NCI-H1930 (cell line): ENCODE measurements at places on chromosomes 1 and 21.
A peak's percentile ranks its signal among the peaks of the same experiment; 100 is the strongest.

DNA sequence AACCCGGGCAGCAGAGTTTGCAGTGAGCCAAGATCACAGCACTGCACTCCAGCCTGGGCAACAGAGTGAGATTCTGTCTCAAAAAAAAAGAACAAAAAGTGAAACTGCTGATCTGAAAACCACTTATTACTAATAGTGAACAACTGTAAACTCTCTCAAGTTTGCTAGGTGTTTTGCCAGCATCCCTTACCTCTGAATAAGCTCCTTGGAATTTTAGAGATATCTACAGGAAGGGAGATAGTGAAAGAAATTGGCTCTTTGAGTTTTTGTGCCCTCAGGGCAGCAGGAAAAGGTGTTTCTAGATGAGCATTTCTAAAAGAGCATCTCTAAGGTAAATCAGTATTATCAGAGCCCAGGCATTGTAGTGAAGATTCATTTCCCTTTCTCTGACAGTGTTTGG, 27.1 kb downstream of the PARK7 start:
- DNase-seq: no peak

DNA sequence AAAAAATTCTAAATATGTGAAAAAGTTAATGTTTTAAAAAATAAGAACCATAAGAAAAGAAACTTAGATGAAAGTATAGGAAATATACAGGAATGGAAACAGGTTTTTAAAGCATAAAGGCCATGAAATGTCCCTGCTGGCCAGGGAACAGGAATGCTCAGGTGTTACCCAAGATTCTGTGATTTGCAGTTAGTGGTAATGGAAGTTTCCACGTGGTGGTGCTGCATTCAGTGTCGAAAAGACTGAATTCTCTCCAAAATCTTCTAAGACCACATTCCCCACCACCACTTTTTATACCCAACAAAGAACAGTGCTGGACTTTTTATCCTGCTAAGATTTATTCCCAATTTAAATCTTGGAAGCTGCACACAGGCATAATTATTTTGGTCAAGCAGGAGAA, 126.2 kb downstream of the PRRX1 start:
- DNase-seq: no peak

DNA sequence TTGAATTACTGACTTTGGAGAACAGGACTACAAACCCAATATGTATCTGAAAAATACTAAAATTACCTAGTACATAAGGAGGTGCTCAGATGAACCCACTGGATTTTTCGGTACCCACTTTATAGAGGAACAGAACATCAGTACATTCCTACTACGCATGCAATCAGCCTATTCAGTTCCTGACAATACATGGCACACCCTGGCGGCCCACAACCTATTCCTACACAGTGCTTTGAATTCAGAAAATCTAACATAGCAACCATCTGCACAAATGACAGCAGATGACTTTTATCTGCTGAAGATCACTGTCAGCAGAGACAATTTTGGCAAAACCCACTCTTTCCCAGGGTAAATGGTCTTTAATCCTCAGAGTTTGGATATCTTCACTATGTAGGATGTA, 257.1 kb upstream of the GREM2 start:
- no peak for DNase-seq

GRCh38 chr1:169484683-169485430, 887 bp downstream of the SLC19A2 start:
- no peak for DNase-seq

DNA sequence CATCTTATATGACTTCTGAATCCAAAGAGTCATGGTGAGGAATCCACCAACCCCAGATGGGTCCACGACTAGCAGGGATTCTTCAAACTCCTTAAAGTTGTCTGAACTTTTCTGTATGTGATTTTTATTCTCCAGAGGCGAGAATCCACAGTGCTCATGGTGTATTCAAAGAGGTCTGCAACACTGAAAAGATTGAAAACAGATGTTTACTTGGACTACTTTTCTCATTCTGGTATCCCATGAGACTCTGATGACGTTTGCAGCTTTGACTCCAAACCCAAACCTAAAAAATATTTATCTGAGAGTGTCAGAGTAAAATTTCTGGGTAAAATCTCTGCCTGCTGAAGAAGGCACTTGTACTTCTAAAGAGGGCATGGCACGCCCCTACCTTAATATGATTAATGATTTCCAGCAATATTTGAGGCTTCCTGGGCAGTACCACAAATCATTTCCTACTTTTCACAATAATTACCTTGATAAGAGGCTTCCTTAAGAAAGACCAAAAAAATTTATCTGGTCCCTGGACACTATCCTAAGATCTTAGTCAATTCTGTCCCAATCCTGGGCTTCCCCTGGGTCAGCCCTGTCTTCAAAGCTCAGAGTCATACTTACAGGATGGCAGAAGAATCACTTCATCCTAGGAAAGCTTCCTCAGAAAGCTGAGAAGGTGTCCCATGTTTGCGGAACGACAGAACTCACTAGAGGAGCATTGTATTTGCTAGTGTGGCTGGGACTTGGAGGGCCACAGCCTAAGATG, 76.5 kb upstream of the MAP10 start:
- DNase-seq: no peak

DNA sequence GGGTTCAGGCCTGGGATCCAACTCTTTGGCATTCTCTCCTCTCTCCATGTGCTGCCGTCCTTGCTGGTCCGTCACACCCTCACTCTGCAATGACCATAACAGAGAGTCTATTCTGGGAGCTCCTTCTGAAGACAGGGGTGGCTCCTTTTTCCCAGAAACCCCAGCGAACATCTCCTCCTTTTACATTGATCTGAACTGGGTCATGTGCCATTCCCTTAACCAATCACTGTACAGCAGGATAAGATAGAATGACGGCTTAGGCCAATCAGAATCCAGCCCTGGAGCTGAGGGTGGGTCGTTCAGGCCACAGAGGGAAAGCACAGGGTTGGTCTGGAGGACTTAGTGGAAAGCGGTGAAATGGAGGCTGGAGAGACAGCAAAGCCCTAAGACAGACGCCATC, 740.1 kb downstream of the MATN1 start:
- no peak for DNase-seq

DNA sequence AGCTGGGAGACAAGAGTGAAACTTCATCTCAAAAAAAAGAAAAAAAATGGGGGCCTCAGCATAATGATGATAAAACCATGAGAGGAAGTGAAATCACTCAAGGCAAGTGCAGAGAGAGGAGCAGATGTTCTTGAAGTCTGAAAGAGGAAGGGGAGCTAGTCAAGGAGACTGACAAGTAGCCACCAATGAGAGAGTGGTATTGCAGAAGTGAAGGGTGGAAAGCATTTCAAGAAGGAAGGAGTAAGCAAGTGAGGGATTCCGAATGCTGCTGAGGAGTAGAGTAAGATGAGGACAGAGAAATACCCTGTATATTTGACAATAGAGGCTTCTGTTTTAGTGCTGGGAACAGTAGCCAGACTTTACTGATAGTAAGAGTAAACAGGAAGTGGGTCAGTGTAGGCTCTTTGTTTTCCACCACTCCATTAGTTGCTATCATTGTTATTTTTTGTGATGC, 2.9 kb downstream of the TATDN3 start:
- DNase-seq: no peak

DNA sequence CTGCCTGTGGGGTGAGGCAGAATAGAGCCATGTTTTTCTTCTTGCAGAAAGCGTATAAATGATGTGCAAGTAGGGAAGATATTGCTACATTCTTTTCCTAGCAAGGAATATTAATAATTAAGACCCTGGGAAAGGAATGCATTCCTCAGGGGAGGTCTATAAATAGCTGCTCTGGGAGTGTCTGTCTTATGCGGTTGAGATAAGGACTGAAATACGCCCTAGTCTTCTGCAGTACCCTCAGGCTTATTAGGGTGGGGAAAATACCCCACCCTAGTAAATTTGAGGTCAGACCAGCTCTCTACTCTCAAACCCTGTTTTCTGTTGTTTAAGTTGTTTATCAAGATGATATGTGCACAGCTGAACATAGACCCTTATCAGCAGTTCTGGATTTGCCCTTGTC, 155.9 kb upstream of the HMCN1 start:
- DNase-seq: no peak

DNA sequence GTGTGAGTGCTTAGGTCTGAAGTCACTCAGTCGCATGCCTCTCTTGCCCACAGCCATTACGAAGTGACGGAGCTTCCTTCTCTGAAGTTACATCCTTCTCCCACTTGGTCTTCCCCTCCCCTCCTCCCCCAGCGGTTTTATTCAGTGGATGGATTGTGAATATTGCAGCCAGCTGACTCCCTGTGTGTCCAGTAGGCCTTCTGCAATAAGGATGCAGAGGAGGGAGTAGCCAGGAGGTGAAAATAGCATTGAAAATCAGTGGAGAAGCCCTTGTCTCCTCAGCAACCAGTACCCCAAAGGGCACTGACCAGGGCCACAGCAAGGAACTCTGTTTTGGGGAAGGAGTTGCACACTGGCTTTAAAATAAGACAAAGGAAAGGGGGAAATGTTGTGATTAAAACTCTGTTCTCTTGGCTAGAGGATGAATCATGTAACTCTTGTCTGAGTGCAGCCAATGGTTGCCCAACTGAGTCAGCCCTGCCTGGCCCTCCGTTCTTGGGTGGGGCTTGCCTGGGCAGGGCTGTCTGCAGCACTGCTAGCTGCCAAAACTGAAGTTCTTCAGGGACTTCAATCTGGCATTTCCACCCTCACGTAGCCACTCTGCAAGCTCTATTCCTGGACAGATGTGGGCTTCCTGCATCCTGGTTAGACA, 4.3 kb downstream of the S100A10 start:
- DNase-seq: no peak

- no peak for DNase-seq
These were observed 17.3 kb downstream of the CHD5 start for GRCh38 chr1:6162773-6163172.

GRCh38 chr1:189686288-189686687, 791.4 kb downstream of the BRINP3 start:
- no peak for DNase-seq

DNA sequence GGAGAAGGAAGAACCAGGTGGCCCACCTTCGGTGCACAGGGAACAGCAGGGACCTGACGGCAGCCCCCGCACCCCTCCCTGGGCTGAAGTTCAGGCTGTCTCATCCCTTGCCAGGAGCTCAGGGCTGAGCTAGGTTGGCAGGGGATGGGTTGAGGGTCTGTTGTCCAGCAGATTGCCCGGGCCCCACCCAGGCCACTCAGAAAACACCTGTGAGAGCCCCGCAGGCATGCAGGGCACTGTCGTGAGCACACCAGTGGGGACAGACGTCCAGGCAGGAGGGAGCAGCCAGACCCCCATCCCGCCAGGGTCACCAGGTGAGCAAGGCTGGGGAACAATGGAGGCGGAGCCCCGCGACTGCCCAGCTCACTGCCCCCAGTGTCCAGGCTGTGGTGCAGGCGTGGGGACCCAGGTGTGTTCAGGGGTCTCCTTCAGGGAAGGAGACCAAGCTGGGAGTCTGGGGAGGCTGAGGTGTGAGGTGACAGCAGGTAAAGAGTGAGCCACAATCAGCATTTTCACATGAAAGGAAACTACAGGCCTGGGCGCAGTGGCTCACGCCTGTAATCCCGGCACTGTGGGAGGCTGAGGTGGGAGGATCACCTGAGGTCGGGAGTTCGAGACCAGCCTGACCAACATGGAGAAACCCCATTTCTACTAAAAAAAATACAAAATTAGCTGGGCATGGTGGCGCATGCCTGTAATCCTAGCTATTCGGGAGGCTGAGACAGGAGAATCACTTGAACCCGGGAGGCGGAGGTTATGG, 9.4 kb upstream of the SAMD11 start:
- no peak for DNase-seq

- peak; percentile 27 for DNase-seq
These were observed 61.7 kb downstream of the CASQ2 start for GRCh38 chr1:115706587-115707425.

GRCh38 chr1:177586429-177586828, 383.4 kb downstream of the SEC16B start:
- no peak for DNase-seq

DNA sequence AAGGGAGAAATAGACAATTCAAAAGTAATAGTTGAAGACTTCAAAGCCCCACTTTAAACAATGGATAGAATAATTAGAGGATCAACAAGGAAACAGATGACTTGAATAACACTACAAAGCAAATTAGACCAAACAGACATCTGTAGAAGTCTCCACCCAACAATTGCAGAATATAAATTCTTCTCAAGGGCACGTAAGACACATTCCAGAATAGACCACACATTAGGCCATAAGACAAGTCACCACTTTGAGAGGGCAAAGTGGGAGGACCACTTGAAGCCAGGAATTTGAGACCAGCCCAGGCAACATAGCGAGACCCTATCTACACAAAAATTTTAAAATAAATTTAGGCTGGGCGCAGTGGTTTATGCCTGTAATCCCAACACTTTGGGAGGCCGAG, 20.5 kb upstream of the RNF186 start:
- DNase-seq: no peak

- no peak for DNase-seq
These were observed 257.3 kb downstream of the KCNJ6 start for GRCh38 chr21:37658817-37659458.

DNA sequence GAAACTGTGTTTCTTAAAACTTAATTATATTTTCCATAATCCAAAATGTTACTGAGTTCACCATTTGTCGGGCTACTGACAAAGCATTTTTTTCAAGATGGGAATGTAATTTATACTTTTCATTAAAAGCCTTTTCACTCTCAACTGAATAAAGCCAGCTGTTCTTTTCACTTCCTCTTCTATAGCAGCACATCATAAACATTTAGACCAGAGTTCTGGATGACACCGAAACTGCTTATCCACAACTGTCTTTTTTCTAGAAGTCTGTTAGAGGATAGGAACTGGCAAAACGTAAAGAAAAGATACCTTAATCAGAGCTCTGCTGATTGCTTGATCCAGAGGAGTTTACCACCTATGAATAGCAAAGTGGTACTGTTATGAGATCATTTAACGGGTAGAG, 594.7 kb downstream of the ADGRL2 start:
- DNase-seq: no peak

DNA sequence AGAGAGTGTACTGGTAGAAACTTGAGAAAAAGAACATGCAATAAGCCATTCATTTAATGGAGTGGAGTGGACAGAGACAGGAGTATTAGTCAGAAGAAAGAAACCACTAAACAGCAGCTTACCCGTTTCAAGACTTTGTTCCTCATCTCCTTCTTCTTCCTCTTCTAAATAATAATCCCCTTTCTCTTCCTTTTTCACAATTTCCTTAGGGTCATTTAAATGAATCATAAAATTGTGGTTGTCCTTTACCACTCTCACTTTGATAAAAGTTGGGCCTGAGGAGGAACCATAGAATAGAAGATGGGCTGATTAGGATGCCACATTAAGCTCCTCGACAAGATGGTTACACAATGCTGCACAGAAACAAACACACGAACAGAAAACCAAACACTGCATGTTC, 109.6 kb downstream of the WDR3 start:
- DNase-seq: no peak

DNA sequence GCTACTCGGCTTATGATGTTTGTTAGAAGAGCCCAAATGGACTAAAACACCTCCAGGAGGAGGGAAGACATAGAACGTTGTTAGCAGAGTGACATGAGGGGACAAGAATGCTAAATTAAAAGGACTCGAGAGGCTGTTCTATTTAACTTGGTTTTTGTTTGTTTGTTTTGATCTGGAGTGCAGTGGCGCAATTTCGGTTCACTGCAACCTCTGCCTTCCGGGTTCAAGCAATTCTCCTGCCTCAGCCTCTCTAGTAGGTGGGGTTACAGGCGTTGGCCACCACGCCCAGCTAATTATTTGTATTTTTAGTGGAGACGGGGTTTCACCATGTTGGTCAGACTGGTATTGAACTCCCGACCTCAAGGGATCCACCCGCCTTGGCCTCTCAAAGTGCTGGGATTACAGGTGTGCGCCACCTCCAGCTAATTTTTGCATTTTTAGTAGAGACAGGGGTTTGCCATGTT, 5.1 kb upstream of the HNRNPU start:
- no peak for DNase-seq
